ENCODE measurements at places on chromosomes 7 and 10.

DNA sequence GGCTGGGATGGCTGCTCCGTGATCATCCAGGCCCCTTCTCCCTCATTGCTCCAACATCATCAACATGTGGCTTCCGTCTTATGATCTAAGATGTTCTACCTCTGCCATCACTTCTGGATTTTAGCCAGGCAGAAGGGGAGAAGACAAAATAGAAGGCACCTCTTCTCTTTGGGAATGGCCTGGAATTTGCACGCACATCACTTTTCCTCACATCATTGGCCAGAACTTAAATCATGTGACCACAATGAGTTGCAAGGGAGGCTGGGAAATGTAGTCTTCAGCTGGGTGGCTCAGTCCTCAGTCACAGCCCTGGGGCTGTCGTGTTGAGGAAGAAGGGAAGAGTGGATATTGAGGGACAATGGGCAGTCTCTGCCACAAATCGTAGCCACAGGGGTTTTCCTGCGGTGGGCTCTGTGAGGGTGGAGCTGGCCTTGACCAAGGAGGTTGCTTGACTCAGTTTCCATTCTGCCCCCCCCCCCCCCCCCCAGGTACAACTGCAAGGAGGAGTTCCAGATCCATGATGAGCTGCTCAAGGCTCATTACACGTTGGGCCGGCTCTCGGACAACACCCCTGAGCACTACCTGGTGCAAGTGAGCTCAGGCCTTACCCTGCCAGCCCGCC is 50.3 kb downstream of the PALD1 start:
- peak; percentile 39 for DNase-seq

GRCh38 chr7:13359656-13360055 is 629.8 kb downstream of the ETV1 start:
- DNase-seq: no peak

DNA sequence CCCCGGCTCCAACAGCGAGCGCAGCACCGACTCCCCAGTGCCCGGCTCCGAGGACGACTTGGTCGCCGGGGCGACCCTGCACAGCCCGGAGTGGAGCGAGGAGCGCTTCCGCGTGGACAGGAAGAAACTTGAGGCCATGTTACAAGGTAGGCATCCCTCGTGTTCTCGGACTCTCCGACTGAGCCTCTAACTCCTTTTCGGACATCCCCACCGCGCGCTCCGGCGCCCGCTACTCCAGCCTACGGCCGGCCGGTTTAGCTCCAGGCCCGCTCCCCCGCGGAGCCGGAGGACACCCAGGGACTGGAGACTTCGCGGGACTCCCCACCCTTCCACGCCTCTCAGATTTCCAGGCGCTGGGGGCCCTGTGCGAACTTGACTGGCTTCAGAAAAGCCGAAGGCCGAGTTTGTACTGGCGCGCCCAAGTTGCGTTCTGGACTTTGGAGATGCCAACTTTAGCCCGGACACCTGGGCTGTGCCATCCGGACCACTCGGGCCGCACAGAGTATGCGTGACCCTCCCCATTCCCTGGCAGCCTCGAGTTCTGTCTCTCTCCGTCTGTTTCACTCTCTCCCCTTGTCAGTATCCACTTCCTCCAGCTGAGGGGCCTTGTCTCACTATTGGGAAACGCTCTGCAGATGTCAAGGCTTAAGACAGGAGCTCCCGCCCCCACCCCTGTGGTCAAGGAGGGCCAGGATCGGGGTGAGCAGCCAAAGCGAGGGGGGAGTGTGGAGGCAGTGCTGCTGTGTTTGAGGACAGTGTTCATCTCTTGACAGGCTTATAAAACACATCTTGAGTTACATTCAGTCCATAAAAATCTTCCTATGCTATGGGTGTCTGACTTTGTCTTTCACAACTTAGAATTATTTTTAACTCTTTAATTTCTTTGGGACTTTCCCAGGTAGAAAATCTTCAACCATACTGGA is 777 bp downstream of the BICC1 start:
- DNase-seq: peak; percentile 84

- DNase-seq: no peak
These were observed 162.6 kb downstream of the JAZF1 start for GRCh38 chr7:28018020-28018419.

GRCh38 chr7:70764701-70765208 is 367.2 kb upstream of the GALNT17 start:
- no peak for DNase-seq

DNA sequence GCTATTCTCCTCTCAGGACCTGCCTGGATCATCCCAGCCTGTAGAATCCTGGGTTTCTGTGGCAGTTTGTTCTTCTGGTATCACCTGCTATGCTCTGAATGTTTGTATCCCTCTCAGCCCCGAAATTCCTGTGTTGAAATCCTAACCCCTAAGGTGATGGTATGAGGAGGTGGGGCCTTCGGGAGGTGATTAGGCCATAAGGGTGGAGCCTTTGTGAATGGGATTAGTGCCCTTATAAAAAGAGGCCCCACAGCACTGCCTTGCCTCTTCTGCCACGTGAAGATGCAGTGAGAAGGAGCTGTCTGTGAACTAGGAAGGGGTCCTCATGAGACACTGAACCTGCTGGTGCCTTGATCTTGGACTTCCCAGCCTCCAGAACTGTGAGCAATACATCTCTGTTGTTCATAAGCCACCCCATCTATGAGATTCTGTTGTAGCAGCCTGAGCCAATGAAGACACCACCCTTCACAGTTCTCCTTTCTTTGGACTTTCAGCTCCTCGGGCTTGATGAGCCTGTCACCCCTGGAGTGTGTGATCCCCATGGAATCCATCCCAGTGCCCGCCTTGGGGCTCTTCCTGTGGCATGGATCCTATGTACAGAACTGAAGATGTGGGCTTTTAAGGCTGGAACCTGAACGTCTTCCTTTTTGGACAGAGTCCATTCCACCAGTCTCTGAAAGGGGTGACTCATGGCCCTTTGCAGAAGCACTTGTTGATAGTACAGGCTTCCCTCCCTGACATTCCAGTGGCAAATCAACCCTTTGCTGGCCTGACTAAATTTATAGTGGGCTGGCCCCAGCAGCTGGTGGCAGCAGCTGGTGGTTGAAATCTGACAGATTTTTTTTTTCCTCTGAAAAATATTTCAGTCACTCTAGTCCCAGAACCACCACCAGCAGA is 138.0 kb downstream of the TACC2 start:
- DNase-seq: peak; percentile 76

DNA sequence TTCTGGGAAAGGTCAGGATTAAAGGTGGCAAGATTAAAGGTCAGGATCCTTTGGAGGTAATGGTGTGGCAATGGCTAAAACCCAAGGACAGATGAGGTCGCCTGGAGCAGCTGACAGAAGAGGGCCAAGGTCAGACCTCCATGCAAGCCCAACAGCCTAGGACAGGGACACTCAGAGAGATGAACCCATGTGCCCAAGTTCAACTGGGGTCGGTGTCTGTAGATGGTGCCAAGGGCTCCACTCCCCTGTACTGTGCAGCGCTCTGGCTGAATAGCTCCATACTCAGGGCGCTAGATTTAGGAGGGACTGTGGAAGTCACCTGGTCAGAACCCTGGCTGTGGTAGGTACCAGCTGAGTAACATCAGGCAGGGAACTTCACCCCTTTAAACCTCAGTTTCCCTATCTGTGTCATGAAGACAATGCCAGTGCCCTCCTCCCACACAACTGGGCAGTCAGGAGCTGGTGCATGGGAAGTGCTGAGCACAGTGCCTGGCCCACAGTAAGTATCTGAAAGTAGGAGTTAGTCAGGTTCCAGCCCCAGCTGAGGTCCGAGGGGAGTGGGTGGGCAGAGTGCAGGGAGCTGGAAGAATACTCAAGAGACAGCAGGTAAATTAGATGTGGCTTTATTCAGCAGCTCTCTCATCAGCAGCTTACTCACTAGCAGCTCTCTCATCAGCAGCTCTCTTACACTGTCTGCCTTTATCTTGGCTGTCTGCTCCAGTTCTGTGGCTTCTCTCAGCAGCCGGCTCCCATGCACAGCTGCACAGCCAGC is 327.1 kb downstream of the GLRX3 start:
- no peak for DNase-seq

DNA sequence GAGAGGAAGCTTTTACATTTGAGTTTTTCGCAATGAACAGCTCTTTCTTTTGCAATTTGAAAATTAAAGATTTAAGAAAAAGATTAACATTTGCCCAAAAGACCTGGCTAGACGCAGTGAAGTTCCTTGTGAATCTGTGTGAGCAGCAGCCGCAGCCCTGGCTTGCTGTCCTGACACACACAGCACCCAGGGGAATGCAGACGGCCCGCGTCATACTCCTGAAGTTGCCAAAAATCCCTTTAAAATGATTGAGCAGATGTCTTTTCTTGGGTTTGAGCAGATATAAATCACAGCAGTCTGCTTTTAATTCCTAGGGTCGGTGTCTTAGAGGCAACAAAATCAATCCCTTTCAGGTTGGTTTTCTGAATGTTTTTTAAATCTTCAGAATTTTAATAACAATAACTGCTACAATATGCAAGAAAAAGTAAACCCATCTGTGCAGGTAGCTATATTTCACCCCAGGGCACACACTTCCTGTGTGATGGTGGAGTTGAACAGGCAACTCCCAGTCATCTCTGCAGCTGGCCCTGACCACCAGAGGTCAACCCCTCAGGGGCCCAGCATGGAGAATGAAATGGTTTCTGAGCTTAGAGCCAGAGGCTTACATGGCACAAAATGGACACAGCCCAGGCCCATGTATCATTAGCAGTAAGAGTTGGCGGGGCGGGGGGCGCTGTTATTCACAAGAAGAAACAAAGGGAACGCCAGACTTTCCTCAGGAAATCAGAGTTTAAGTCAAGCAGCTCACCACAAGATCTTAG is 32.2 kb upstream of the TRIL start:
- no peak for DNase-seq

GRCh38 chr7:19016140-19016539 is 101.3 kb downstream of the TWIST1 start:
- no peak for DNase-seq
